NCI-H748 treated with DMSO at 0.1 percent for 48 hours (cell line): ENCODE measurements at places on chromosomes 6 and 20.

DNA sequence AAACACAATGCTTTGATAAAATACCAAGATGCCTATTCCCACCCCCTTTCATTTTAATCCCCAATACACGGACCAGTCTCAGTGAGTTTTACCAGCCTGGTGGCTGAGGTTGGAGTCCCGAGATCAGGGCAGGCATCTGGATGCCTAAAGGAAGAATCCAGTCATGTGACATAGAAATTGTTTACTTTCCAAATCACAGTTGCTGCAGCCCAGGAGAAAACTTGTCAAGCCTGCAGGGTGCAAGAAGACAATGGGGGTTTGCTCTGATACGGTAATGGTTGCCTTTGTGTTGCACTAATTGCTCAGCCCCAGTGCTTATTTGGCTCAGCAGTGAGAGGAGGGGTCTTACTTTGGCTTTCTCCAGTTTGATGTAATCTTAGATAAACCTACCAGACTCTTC lies 308.5 kb upstream of the POU3F2 start:
- peak; percentile 23 for DNase-seq

- DNase-seq: no peak
Measured at GRCh38 chr6:107607116-107607515, 117.2 kb downstream of the SOBP start.

- DNase-seq: no peak
Measured at GRCh38 chr6:161261816-161262215, 12.0 kb downstream of the AGPAT4 start.

GRCh38 chr20:19883501-19883900 lies 125.4 kb downstream of the RIN2 start:
- no peak for DNase-seq

DNA sequence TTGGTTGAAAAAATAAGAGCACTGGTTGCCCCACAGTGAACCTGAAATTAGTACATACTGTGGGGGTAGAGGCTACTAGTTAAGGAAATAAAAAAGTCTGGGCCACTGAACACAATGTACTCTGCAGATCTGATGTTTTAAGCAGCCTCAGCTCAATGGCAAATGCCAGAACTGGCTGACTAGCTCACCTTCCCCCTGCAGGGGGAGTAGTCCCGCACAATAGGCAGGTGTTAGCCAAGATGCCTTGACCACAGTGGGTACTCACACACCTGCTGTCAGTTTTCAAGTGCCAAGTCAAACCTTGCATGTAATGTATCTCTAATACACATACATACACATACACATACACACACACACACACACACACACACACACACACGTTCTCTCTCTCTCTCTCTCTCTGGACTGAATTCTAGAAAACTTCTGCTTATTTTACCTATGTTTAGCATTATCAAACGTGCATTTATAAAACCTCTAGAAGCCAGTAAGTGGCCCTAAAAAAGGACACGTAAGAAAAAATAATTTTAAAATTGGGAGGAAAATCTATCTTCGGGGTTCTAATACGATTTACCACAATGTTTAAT lies 36.1 kb downstream of the GMDS start:
- peak; percentile 69 for DNase-seq

DNA sequence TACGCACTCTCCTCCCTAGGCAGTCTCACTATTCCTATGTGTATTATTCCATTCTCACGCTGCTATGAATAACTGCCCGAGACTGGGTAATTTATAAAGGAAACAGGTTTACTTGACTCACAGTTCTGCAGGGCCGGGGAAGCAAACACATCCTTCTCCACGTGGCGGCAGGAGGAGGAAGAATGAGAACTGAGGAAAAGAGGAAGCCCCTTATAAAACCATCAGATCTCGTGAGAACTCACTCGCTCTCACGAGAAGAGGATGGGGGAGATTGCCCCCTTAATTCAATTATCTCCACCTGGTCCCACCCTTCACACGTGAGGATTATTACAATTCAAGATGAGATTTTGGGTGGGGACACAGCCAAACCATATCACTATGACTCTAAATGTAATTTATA lies 61.9 kb downstream of the ECT2L start:
- DNase-seq: no peak

- no peak for DNase-seq
Measured at GRCh38 chr6:40341726-40342125, 245.4 kb downstream of the LRFN2 start.

DNA sequence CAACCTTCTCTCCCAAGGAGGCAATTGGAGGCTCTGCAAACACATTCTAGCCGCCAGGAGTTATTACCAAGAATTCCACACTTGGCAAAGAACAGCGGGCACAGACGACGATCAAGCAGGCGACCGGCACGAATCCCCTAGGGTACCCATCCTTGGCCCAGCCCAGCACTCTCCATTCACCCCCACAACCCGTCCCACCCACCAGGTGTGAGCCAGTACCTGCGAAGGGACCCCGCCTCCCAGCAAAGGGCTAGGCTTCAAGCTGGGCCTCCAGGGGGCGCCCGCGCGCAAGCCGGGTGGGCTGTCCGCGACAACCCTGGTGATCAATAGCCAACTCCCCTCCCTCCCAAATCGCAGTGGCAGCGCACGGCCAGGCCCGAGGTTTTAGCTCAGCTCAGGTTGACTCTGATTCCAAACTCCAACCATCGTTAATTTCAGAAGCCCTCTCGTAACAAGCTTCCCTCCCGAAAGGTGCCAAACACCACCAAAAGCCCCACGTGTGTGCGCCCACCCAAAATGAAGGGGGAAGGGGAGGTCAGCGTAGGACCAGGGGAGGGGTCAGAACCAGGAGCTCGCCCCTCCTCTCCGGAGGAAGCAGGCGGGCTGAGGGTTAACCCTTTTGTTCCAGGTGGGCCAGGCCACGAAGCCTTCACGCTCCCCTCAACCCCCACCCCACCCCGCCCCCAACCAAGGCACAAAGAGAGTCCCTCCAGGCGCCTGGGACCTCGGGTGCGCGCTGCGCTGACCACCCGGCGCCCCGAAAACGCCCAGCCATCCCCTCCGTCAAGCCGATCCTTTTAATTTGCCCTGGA lies 2.1 kb downstream of the SALL4 start:
- peak; percentile 20 for DNase-seq

GRCh38 chr6:128365520-128366160 lies 154.8 kb downstream of the PTPRK start:
- no peak for DNase-seq

GRCh38 chr20:62439218-62439617 lies 11.9 kb upstream of the RBBP8NL start:
- DNase-seq: no peak

DNA sequence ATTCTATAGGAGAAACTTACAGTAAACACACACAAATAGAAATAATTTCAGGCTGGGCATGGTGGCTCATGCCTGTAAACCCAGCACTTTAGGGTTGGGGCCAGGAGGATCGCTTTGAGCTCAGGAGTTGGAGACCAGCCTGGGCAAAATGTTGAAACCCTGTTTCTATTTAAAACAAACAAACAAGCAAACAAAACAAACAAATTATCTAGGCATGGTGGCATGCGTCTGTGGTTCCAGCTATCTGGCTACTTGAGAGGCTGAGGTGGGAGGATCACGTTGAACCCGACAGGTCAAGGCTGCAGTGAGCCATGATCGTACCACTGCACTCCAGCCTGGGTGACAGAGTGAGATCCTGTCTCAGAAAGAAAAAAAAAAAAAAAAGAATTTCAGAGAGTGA lies 64.0 kb downstream of the NHLRC1 start:
- DNase-seq: no peak

DNA sequence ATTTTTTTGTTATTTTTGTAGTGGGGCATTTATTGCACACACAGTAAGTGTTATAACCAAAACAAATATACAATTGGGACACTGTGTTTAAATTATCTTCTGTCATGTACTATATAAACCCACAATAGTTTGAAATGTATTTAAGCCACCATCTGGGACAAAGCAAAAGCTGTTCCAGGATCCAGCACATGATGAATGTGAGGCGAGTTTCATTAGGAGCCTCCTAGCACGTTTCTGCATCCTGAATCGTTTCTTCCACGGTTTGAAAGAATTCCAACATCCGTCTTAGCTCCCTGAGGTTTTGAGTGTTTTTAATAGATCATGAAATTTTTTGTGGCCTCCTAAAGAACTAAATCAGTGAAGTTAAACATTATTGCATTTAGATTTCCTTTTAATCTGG lies 65.8 kb downstream of the EYA4 start:
- no peak for DNase-seq

DNA sequence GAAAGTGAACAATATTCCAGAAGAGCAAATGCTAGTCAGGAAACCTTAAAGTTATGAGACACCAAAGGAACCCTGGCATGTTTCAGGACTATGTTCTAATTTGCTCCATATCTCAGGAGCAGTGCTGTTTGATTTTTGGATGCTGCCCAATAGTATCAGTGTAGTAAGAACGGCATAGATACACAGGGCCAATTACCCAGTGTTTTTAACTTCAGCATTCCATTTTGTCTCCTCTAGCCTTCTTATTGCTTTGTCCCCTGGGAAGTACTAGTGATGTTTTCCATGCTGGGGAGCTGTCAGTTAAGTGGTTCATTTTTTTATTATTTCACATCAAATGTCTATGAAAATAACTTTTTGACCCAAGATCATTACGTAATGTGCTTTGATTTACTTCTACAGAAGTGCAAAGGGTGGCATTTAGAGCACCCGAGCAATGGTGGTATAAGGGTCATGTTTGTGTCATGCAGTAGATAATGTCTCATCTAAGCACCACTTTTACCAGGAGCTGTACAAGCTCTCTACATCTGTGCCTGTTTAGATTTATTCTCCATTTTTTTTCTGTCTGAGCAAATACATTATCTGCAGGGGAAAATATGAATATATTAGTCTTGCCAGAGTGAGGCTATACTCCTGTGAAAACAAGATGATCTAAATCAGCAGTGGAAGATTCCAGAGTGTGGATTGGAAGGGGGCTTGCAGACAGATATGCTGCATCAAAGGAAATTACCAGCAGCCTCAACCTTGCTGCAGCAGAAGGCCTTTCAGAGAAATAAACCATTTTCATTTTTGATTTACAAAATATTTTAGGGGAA lies 198.8 kb upstream of the OPRM1 start:
- no peak for DNase-seq

GRCh38 chr6:96899019-96899418 lies 1.3 kb upstream of the NDUFAF4 start:
- peak; percentile 62 for DNase-seq

- no peak for DNase-seq
Measured at GRCh38 chr6:14732844-14733757, 512.8 kb upstream of the JARID2 start.

DNA sequence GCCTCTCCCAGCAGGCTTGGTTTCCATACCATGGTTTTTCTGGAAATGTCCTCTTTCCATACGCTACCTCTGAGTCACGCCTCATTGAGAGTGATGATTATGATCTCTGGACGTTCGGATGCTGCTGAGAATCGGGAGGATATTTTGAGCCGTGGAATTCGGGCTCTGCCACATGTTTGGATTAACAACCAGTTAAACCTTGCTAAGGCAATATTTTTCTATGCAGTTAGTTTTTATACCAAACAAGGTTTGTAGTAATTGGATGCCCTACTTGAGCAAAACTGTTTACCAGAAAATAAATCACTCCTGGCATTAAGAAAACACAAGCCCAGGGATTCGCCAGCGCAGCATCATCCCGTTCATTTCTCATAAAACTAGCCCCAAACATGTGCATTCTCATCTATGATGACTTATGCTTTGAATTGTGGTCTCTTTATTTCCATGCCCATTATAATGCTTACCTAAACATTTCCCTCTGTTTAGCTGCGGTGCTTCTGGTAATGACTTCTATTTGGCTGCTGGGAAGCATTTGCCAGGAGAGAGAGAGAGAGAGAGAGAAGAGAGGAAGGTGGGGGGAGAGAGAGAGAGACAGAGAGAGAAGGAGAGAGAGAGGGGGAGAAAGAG lies 198.9 kb downstream of the CLIC5 start:
- DNase-seq: no peak

- no peak for DNase-seq
Measured at GRCh38 chr20:33890557-33890956, 79.4 kb downstream of the CHMP4B start.

DNA sequence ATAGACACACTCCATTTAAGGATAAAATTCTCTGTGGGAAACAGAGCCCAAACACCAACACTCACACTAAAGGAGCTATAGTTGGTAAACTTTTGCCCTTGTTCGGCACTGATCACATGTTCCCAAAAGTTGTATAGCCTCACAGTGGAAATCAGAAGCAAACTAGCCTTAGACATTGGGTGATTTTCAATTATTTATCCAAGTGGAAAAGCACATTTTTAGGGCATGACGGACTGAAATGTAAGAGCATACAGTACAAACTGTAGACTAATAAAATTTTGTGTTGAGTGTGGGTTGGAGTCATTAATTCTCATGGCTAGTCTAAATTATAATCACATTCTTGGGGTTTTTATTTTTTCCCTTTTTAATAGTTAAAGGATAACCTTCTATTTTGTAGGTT lies 202.4 kb downstream of the MOXD1 start:
- DNase-seq: no peak

GRCh38 chr6:16855460-16855859 lies 94.2 kb upstream of the ATXN1 start:
- DNase-seq: no peak

DNA sequence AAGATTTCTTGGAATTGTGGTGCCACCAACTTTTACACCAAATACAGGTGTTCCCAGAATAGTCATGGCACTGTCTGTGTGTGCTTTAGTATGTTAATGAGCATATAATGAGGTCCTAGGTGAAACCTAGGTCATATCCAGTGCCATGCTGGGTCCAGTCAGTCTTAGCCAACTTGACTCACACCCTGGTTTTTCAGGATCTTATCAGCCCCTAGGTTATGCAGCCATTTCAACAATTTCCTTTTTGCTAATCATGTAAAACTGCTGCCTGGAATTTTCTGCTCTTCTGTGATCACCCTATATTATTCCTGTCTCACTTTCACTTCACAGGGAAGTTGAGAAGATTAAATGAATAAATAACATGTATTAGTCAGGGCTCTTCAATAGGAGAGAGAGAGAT lies 23.7 kb downstream of the SDHAF4 start:
- DNase-seq: no peak

GRCh38 chr6:37570482-37571133 lies 70.9 kb upstream of the CCDC167 start:
- no peak for DNase-seq

- no peak for DNase-seq
Measured at GRCh38 chr20:21511850-21512633, 1.8 kb downstream of the NKX2-2 start.
